Activated naive CD8-positive, alpha-beta T cell treated with anti-CD3 and anti-CD28 coated beads, Interleukin-2, amount 50 U/mL, for 24 hours (primary cell): ENCODE measurements at places on chromosomes 7 and 10.

DNA sequence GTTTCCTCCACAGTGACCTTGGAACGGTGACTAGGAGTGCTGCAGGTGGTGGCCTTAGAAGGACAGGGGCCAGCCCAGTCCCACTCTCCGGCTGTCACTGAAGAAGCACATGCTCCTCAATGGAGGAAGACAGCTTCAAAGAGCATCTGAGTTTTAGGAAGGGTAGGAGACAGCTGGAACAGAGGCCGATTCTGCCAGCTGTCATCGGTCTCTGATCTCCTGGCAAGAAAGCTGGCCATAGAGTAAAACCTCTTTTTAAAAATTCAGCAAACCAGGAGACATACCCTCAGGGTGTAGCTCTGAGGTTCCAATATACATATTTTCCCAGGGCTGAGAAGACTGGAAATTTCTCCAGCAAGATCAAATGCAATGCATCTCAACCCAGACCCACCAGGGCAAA is 55.9 kb downstream of the KCNMA1 start:
- H3K36me3 ChIP-seq = no peaks in the 10 kb centered on the region
- no peak overlapping the region for H3K4me3 ChIP-seq

DNA sequence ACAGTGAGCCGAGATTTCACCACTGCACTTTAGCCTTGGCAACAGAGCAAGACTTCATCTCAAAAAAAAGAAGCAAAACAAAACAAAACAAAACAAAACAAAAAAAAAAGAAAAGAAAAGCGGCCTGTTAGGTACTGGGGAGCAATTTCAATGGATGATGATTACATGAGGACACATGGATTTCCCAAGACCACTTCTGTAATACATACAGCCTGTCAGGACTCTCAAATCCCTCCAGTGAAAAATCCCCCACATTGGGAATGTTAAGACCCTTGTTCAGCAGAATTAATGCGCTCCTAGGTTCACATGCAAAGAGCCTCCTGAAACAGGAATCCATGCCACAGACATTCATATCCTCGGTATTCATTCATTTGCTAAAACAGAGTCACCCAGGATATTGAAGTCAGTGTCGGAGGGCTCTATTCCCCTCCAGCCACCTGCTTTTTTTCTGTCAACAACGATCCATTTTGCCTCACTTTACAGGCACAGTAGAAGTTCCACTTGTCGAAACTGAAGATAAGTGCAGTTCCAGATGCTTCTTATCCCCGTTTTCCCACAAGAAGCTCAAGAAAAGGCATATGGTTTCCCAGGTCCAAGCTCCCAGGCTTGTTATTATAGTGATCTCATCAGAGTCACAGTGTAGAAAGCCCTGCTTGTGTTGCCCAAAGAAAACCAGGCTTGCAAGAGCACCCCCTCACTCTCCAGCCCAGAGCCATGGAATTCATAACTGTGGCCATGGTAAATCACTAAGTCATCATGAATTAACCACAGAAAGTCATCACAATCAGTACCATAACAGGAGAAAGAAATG is 20.2 kb downstream of the SLC16A12 start:
- no peak overlapping the region for H3K27ac ChIP-seq
- no peaks in the 10 kb centered on the region for H3K27me3 ChIP-seq
- H3K4me3 ChIP-seq = no peak overlapping the region
- no peaks in the 10 kb centered on the region for H3K36me3 ChIP-seq
- DNase-seq = no peak
- no peaks in the 10 kb centered on the region for H3K4me1 ChIP-seq

DNA sequence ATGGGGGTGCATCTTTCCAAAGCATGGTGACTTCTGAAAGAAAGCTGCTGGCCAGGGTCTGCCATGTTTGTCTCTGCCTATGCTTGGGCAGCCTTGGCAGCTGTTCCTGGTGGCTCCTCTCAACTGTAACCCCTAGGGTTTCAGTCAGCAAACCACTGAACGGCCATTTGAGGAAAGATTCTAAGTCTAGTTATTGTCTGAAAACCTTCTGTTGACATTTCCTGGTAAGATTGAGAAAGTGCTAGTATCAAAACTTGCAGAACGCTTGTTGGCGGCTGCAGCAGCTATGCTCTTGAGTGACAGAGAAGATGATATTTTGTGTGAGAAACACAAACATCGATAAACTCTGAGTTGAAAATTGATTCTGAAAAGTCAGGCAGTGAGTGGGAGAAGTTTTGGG is 523.1 kb downstream of the LRMDA start:
- DNase-seq = no peak
- no peaks in the 10 kb centered on the region for H3K36me3 ChIP-seq
- H3K4me3 ChIP-seq = no peak overlapping the region
- H3K4me1 ChIP-seq = no peaks in the 10 kb centered on the region
- H3K27me3 ChIP-seq = no peaks in the 10 kb centered on the region

DNA sequence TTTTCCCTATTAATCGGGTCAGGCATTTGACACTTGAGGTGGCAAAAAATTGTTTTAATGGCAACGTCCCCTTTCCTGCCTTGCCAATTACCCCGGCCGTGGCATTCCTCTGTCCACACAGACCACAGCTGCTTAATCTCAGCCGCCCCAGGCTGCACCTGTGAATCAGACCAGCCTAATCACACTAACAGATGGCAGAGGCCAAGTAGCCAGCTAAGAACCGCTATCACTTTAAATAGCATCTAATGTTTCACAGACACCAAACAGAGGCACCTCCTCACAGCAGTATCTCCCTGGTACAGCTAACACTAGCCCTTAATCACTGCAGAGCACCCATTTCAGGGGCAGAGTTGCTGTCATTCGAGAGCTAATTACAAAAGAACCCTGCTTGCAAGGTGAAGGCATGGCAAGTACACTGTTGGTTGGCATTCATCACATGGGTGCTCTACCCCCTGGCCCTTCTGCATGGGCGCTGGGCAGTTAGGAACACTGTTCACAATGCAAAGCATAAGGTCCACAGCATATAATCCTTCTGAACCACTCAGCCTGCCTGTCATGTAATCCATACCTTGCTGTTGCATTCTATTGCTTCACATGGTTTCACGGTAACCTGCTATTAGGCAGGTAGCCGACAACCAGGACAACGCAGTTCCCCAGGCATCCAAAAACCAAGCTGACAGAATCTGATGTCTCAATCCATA is 38.8 kb downstream of the FGFR2 start:
- H3K4me3 ChIP-seq = no peak overlapping the region
- H3K27ac ChIP-seq = no peak overlapping the region
- no peaks in the 10 kb centered on the region for H3K36me3 ChIP-seq
- H3K4me1 ChIP-seq = no peaks in the 10 kb centered on the region
- H3K27me3 ChIP-seq = no peaks in the 10 kb centered on the region
- no peak for DNase-seq

DNA sequence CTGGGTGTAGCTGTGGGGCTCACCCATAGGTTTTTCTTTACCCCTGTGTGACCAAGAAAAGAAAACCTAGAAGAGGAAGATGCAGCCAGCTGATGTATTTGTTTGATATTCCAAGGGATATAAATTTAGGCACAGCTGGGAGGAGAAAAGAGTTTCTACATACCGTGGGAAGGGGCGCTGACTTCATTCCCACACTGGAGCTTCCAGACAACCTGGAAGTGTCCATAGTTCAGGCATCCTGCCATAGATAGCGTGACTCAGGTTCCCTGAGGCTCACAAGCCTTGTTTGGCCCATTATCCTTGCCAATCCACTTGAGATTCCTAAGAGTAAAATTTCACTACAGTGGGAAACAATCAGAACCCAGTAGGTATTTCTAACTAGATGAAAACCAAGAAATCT is 371.7 kb upstream of the NRP1 start:
- no peaks in the 10 kb centered on the region for H3K36me3 ChIP-seq
- DNase-seq = no peak
- peaks cover 8% of the 10 kb centered on the region for H3K27me3 ChIP-seq
- H3K27ac ChIP-seq = no peak overlapping the region

DNA sequence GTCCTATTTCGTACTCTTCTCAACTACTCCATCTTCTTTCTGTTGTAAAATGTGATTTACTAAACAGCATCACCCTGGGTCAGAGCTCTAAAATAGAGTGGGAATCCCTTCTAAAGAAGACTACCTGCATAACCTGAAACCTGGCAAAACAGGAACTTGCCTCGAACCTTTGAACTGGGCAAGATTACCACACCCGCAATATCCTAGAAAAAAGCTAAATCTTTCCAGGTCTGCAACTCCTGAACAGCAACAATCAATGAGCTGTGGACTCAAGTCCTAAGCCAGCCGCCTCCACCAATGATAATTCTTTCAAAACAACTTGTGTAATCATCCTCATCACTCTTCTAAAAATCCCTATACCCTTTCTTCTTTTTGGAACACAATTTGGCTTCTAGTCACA is 824.2 kb upstream of the COBL start:
- no peaks in the 10 kb centered on the region for H3K36me3 ChIP-seq
- no peaks in the 10 kb centered on the region for H3K27me3 ChIP-seq
- H3K4me1 ChIP-seq = no peaks in the 10 kb centered on the region
- no peak overlapping the region for H3K27ac ChIP-seq
- no peak for DNase-seq

DNA sequence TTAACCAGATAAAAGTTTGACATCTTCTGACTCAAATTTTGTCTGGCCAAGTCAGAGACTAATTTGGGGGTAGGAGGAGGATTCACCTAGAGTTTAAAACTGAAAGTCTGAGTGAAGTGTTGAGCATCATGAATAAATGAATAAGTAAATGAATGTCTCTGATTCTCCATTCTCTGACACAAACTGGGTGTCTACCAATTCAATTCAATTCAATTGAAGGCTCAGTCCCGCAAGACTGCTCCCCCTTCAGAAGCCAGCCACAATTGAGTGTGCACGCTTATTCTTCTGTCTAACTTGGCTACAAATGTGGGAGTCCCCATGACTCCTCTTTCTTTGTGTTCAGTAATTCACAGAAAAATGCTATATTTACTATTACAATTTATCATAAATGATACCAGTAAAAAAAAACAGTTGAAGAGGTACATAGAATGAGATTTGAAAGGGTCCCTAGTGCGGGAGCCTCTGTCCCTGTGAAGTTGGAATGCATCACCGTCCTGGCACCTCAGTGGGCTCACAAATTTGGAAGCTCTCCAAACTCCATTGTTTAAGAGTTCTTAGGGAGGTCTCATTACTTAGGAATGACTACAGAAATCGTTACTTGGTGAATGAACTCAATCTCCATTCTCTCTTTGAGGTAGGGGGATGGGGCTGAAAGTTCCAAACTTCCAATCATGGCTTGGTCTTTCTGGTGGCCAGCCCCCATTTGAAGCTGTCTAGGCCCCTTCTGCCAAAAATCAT is 243.7 kb upstream of the PHYHIPL start:
- H3K4me1 ChIP-seq = no peaks in the 10 kb centered on the region
- H3K4me3 ChIP-seq = no peak overlapping the region
- no peak for DNase-seq
- H3K27ac ChIP-seq = no peak overlapping the region
- peaks cover 1% of the 10 kb centered on the region for H3K27me3 ChIP-seq

- no peak for DNase-seq
- no peaks in the 10 kb centered on the region for H3K36me3 ChIP-seq
- no peak overlapping the region for H3K27ac ChIP-seq
- no peaks in the 10 kb centered on the region for H3K4me1 ChIP-seq
These were observed 168.4 kb upstream of the CELF2 start for GRCh38 chr10:10849306-10849705.

DNA sequence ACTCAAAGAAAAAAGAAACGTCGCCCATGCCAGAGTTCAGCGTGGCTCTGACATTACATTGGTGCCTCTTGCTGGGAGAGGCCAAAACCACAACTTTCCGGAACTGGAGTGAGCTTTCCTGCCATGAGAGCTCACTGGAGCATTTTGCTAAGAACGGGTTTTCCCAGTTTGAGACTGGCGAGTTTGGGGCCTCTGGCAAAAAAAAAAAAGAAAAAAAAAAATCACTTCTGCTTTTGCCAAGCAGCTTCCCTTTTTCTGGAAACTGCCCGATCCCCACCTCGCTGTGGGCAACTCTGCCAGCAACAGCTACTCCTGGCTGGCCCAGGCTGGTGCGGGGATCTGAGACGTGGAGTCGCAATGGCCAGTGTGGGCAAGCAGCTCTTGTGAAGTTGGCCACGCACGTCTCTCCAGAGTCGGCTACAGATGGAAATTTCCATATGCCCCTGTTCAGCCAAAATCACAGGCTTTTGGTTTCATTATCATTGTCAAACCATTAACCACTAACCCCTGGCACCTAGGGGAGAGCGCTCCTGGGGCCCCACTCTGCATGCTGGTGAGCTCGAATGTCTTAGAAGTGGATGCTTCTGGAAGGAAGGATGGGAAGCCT is 25.7 kb downstream of the PRKAG2 start:
- peaks cover 36% of the 10 kb centered on the region for H3K4me1 ChIP-seq
- peak; percentile 53 for DNase-seq
- peak overlapping the region; percentile 91 for H3K27ac ChIP-seq
- no peaks in the 10 kb centered on the region for H3K36me3 ChIP-seq

DNA sequence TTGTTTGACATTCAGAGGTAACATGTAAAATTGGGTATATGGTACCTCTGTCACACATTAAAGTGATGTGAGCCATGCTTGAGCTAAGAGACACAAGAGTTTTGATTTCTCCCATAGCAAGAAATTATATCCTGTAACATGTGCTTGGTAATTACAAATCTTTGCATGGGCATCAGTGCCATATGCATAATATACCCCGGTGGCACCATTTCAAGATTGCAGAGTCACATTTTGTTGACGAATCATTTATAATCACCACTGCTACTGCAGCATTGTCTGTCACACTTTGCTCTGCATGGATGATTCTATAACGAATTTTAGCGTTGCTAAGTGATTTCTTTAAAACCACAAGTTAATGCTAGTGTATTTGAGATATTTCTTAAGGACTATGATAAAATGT is 443.7 kb upstream of the LRRN3 start:
- no peak for DNase-seq
- no peak overlapping the region for H3K27ac ChIP-seq
- H3K4me3 ChIP-seq = no peak overlapping the region
- H3K27me3 ChIP-seq = no peaks in the 10 kb centered on the region
- no peaks in the 10 kb centered on the region for H3K36me3 ChIP-seq

GRCh38 chr7:101238226-101239182 is 902 bp upstream of the CLDN15 start:
- no peaks in the 10 kb centered on the region for H3K36me3 ChIP-seq
- H3K4me3 ChIP-seq = no peak overlapping the region
- H3K27me3 ChIP-seq = no peaks in the 10 kb centered on the region
- peaks cover 11% of the 10 kb centered on the region for H3K4me1 ChIP-seq
- H3K27ac ChIP-seq = peak overlapping the region; percentile 19
- no peak for DNase-seq

GRCh38 chr7:152862006-152862405 is 102.5 kb downstream of the ACTR3B start:
- no peaks in the 10 kb centered on the region for H3K27me3 ChIP-seq
- DNase-seq = no peak
- H3K4me1 ChIP-seq = peaks cover 5% of the 10 kb centered on the region
- H3K36me3 ChIP-seq = peaks cover 9% of the 10 kb centered on the region
- H3K27ac ChIP-seq = no peak overlapping the region

DNA sequence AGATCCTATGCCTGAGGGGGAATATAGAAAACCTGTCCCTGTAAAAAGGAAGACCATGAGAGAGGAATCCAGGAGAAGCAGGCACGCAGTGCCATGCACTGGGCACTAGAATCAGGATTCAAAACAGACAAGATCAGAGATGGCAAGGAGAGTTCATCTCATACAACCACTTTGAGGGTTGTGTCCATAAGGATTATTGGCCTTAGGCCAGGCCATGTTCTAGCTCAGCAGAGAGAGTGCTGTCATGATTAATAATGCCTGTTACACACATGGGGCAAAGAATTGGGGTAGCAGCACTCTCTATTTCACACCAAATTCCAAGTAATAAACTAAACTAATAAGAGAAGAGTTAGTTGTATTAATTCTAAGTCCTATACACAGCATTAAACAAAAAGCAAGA is 29.1 kb downstream of the EZH2 start:
- H3K4me3 ChIP-seq = no peak overlapping the region
- no peaks in the 10 kb centered on the region for H3K27me3 ChIP-seq
- H3K4me1 ChIP-seq = peaks cover 35% of the 10 kb centered on the region

GRCh38 chr7:119281181-119281846 is 991.7 kb upstream of the KCND2 start:
- no peaks in the 10 kb centered on the region for H3K4me1 ChIP-seq
- no peaks in the 10 kb centered on the region for H3K27me3 ChIP-seq
- DNase-seq = no peak
- H3K27ac ChIP-seq = no peak overlapping the region
- no peaks in the 10 kb centered on the region for H3K36me3 ChIP-seq
